Stimulated activated CD8-positive, alpha-beta memory T cell treated with anti-CD3 and anti-CD28 coated beads, Interleukin-2, amount 100 ng/mL, for 1 hour (primary cell): ENCODE measurements at places on chromosomes 7 and 10.

GRCh38 chr10:26440088-26440470 is 1.9 kb downstream of the APBB1IP start:
- no peak for DNase-seq

DNA sequence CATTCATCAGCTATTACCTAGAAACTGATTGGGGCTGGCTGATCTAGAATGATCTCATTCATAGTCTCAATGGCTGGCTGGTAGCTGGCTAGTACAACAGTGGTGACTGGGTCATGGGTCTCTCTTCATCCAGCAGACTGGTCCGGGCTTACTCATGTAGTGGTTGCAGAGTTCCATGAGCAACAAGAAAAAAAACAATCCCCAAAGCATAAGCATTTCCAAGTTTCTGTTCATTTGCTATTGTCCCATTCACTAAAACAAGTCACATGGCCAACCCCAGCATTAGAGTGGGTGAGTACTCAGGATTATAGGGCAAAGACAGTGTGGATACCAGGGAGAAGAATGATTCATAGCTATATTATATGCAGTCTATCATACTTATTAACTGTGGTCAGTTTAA is 85.2 kb upstream of the SEMA3C start:
- no peak for DNase-seq

GRCh38 chr10:5076615-5077014 is 17.6 kb upstream of the AKR1C3 start:
- DNase-seq: no peak

- no peak for DNase-seq
Measured at GRCh38 chr10:79239275-79239779, 107.9 kb upstream of the PPIF start.

GRCh38 chr10:51377932-51378599 is 303.8 kb downstream of the PRKG1 start:
- no peak for DNase-seq

DNA sequence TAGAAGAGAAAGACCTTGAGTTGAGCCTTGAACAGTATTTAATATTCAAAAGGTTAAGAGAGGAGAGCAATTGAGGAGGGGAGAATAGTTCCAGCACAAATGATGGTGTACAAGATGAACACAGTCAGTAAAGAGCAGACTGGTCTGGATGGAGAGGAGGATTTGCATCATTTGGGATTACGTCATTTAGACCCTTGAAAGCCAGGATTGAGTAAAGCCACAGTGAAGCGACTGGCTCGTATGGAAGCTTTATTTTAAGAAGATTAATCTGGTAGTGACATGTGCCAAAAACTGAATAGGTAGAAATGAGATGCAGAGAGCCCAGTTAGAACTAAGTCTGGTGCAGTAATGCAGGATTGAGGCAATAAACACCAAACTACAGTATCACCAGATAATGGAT is 52.6 kb downstream of the TRUB1 start:
- DNase-seq: no peak

DNA sequence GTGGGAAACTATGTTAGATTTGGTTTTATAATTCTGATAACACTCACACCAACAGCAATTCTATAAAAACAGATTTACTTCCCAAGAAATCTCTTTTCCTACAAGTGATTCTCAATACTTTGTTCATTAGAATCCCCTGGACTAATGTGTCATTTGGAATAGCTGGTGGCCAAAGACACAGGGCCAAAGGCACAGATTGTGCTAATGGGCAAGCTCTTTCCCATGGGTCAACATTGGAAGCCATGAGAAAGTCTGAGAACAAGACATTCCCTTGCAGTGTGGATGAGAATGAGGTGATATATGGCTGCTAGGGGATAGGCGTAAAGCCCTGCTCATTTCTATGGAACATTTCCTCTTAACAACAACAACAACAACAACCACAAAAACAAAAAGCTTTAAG is 153.8 kb downstream of the AMPH start:
- DNase-seq: no peak

GRCh38 chr10:30027057-30028005 is 32.1 kb downstream of the JCAD start:
- peak; percentile 65 for DNase-seq

DNA sequence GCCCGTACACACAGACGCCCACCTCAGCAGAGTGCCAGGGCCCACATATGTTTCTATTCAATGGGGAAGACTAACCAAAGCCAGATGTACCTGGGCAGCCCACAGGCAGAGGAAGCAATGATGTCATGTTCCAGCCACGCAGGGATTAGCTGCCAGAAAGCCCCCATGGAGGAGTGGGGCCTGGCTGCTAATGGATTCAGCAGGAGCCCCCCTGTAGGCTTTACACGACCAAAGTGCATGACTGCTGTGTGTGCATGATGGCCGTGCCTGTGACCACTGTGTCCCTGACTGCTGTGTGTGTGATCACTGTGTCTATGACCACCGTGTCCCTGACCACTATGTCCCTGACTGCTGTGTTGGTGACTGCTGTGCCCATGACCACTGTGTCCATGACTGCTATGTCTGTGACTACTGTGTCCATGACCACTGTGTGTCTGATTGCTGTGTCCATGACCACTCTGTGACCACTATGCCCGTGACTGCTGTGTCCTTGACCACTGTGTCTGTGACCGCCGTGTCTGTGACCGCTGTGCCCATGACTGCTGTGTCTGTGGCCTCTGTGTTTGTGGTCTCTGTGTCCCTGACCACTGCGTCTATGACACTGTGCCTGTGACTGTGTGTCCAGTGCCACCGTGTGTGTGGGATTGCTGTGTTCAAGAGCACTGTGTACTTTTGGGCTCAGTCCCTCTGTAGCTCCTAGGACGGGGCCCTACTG is 409.3 kb downstream of the RPS24 start:
- DNase-seq: no peak

DNA sequence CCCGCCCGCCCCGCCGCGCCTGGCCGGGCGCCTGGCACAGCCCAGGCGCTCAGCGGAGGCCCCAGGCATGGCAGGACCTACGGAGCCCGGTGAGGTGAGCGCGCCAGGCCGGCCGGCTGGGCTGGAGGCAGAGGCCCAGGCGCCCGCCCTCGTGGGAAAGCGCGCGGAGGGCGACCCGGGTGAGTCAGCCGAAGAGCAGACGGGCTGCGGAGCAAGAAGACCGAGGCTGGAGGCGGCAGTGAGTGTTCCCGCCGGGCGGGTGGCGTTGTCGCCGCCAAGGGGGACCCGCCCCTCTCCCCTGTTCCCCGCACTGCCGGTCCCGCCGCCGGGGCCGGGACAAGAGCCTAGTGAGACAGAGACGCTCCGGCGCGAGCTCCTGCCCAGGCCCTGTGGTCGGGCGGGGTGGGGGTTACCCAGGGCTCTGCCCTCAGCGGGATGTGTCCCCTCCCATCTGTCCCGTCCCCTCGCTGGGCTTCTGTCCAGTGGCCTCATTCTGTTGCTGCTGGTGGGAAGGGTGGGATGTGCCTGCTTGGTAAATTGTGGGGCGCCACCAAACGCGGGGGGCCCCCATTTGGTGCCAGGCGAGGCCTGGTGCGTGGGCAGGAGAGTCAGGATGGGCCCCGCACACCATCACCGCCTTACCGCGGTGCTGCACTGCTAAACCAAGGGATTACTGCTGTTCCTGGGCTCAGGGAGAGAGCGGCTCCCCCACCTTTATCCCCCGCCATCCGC is 17.0 kb upstream of the NODAL start:
- no peak for DNase-seq

DNA sequence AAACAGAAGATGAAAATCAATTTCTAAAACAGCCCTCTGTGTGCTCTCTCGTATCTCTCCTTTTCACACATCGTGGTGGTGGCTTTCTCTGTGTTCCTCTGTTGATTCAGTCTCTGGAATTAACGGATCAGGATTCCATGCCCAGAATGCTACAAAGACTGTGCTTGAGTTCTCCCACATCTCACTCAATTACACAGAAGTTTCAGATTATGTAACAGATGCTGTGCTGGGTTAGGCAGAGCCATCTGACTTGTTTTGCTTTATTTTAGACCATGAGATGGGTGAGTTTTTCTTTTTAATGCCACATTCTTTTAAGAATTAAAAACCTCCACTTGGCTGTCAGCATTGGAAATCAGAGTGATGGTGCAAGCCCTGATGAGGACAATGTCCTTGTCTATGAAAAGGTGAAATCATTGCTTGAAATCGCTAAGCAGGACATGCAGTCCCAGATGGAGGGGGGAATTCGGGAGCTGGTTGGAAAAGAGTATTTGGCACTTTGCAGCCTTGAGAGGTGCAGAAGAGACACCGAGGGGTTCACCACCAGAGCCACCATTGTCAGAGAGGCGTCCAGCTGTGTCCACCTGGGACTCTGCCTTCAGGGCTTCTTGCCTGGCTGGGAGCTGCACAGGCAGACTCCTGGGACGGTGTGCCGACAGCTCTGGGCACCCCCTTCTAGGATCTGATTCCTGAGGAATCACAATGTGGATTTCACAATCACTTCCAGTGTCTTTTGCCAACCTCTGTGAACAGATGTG is 80.4 kb downstream of the EGFR start:
- DNase-seq: no peak

DNA sequence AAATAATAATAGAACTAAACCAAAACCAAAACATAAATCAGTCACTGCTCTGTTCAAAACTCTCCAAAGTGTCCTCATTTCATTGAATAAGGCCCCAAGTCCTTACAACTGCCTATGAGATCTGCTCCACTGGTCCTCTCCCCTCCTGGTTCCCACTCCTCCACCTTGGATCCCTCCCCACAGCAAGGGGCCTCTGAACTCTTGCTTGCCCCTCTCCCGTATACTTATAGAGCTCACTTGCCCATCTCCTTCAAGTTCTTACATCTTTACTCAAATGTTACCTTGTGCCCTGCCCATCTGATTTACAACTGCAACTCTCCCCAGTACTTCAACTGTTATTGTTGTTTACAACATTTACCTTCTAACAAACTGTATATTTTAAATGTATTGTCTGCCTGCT is 819 bp downstream of the POLD2 start:
- DNase-seq: no peak

- DNase-seq: no peak
Measured at GRCh38 chr7:120732256-120732655, 125.7 kb downstream of the TSPAN12 start.

DNA sequence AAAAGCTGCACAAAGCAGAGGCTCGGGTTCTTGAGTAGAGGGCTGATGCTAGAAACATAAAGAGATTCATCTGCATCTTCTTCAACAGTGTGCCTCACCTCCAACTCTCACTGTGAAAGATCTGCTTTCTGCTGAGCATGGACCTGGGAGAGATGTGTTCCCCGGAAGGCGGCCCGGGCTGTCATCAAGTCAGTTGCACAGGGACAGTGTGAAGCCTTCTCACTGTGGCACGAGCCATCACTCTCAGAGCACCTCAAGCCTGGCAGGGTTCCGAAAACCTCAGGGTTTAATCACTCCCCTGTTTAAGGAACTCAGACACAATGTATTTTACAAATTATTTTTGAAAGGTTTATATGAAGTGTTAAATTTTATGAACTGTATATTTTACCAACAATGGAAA is 98.7 kb downstream of the RBM20 start:
- no peak for DNase-seq

- no peak for DNase-seq
Measured at GRCh38 chr10:104330168-104331110, 7.8 kb downstream of the ITPRIP start.

DNA sequence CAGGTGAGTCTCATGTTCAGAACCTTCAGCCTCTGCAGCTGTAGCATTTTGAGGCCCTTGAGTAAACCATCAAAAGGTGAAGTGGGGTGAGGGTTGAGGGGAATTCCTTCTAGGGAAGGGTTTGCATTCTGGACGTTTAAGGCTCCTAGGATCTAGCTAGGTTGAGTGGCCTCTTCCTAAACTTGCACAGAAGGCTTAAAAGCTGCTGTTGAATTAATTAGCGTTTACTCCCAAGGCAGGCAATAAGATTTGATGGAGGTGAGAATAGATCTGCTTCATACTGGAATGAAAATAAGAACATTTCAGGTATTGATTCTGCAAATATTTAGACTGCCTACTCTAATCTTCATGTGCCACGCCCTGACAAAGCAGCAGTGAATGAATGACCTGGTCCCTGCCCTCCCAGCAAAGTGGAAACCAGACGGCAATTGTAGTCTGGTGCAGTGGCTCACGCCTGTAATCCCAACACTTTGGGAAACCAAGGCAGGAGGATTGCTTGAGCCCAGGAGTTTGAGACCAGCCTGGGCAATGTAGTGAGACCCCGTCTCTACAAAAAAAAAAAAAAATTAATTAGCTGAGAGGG is 11.4 kb upstream of the KPNA7 start:
- DNase-seq: no peak

DNA sequence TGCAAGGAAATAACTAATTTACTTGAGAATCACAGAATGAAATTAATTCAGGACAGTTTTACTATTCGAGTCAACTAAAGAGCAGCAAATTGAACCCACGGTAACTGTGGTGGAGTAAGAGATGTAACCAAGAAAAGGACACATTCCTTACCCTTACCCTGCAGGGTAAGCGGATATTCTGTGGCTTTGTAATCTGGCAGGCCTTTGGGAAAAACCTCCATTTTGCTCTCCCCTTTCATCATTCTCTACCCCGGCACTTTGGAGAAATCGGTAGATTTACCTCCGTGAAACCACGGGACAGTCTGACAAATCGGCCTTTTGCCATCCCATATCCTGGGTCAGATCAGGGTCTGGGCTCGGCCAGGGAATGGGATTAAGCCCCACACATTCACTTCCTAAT is 18.4 kb downstream of the RCC1L start:
- no peak for DNase-seq

GRCh38 chr10:59750155-59750945 is 2.9 kb downstream of the MRLN start:
- DNase-seq: no peak

GRCh38 chr10:33655165-33655815 is 320.8 kb upstream of the NRP1 start:
- DNase-seq: no peak

GRCh38 chr10:92868036-92868435 is 19.7 kb downstream of the EXOC6 start:
- no peak for DNase-seq

DNA sequence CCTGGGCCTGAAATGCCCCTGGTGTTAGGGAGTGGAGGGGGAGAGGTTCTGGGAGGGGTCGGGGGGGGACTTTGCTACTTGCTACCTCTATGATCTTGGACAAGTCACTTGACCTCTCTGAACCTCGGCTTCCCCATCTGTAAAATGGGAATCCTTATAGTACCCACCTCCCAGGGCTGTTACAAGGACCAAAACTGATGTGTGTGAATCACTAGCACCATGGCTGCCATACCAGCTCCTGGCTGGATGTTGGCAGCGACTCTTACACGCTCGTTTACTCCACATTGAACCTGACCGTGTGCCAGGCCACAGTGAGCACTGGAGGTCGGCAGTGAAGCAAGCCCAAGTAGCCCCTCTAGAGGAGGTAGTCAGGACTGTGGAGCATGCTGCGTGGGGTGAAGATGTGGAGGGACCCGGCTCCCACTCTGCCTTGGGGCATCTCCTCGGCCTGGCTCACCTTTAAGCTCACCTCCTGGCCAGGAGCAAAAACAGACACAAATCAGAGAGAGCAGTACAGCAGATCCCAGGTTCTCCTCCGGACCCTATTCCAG is 28.9 kb downstream of the PPIF start:
- DNase-seq: no peak

- DNase-seq: no peak
Measured at GRCh38 chr7:132430041-132430855, 146.0 kb downstream of the PLXNA4 start.

GRCh38 chr10:49734676-49735075 is 27.4 kb downstream of the OGDHL start:
- DNase-seq: no peak
